ENCODE measurements at places on chromosomes 3 and 15.

- DNase-seq = peak; percentile 84
Observed at GRCh38 chr3:14289590-14290461, 111.2 kb downstream of the LSM3 start.

DNA sequence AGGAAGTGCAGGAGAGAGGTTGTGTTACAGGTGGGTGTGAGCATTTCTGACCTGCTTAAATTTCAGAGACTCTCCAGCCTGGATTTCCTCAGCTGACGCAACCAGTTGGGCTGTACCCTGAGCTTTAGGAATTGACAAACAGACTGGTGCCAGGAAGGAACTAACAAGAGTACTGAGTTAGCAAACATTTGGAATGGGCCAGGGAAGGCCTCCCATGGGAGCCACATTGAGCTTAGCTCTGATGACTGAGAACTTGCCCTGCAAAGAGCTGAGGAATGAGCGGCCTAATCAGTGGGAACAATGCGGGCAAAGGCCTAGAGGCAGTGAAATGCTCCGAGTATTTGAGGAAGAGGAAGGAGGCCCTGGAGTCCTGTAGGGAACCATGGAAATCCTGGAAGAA lies 254.2 kb downstream of the FEZF2 start:
- no peak for DNase-seq

GRCh38 chr15:67521783-67522568 lies 1.0 kb downstream of the C15orf61 start:
- DNase-seq = no peak

- DNase-seq = no peak
Observed at GRCh38 chr3:123096126-123096525, 29.3 kb downstream of the PDIA5 start.

DNA sequence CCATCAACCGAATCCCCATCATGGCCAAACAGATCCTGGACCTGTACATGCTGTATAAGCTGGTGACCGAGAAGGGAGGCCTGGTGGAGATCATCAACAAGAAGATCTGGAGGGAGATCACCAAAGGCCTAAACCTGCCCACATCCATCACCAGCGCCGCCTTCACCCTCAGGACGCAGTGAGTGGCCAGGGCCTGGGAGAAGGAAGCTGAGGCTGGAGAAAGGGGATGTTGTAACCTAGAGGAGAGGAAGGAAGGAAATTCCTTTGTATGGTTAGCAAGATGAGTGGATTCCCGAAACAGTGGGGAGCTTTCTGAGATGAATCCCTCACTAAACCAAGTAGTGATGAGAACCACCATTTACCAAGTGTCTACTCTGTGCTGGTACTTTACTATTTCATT lies 25.8 kb upstream of the CLK3 start:
- no peak for DNase-seq

DNA sequence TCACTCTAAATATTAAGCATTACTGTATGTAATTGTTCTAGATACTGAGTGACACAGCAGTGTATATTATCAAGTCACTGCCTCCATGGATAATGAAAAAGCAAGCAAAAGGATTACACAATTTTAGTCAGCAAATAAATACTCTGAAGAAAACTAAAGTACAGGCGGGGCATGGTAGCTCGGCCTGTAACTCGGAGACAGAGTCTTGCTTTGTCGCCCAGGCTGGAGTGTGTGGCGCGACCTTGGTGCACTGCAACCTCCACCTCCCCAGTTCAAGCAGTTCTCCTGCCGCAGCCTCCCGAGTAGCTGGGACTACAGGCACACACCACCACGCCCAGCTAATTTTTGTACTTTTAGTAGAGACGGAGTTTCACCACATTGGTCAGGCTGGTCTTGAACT lies 32.7 kb downstream of the RBM6 start:
- DNase-seq = no peak

DNA sequence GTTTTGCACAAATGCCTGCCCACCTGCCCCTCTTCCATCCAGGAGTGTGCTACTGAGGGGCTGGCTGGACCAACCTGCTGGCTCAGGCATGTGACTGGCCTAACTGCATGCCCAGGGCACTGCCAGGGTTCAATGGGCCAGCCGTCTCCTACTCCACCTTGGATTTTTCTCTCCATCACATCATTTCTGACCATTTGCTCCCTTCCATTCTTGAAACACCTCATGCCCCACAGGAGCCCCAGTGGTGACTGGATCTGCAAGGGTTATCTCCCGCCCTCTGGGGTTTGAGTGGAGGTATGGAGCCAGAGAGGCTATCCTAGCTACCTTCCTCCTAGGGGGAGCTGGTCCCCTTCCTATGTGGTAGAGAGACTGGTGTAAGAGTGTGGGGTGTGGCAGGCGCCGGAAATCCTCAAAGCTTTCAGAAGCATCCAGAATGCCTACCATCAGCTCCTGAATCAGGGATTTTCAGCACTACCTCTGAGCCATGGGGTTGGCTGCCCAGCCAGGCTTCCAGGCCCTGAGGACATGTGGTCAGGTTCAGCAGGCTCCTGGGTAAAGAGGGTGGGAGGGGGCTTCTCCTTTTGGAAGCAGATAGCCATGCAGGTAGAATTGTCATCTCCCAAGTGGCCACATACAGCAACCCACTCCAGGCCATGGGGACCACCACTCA lies 2.9 kb upstream of the MANF start:
- DNase-seq = no peak

DNA sequence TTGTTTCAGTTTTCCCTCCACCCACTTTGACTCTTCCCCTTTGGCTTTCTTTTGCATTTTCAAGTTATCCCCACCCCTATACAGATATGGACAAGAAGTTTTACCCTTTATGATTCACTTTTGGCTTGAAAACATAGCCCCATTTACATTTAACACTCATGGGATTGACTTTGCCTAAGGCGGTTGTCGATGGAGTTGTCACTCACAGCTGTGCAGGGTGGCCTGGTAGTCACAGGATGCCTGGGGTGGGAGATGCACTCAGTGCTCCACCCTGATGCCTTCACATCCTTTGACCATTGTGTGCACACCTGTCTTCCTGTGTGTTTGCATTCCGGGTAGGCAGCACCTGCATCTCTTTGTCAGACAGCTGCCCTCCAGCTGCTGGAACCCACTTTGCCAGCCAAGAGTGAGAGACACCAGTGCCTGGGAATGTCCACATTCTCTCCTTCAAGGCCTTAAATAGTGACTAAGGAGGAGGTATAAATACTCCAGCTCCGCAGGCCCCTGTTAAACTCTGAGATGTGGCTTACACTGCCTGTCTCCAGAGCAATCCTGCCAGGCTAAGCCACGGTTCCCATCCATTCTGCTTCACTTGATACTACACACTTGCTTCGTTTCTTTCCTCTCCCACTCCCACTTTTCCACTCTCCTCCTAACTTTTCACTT lies 191.5 kb upstream of the SLC24A5 start:
- no peak for DNase-seq

- DNase-seq = no peak
Observed at GRCh38 chr3:139106013-139106932, 61.6 kb upstream of the PRR23C start.

DNA sequence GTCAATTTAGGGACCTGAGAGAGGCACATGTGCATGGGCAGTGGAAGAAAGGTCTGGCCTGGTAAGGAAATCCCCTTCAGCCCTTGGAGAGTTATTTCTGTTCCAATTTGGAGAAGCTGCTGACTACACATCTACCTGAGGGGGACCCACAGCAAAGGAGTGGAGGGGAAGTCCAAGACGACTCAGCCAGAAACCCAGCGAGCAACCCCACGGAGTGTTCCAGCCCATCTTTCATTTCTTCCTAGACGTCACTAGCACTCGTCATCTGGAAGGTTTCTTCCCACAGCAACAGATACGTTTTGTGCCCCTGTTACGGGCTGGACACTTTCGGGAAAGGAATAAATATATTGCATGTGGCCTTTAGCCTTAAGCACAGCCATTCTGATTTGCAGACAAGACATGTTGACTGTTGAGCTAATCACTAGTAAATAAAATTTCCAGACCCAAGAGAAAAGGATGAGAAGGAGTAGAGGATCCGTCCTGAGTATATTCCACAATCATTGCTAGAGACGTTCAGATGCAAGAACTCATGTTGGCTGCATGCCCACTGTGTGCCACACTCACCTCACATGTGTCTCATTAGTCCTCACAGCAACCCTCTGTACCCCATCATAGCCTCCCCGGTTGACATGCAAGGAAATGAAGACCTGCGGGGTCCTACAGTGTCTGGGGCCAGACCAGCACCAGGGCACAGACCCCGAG lies 7.8 kb upstream of the FAM174B start:
- DNase-seq = no peak

- DNase-seq = no peak
Observed at GRCh38 chr3:134093956-134094355, 64.2 kb upstream of the SLCO2A1 start.

GRCh38 chr3:53236112-53236841 lies 19.5 kb downstream of the TKT start:
- peak; percentile 58 for DNase-seq

GRCh38 chr3:71606582-71606981 lies 23.1 kb upstream of the FOXP1 start:
- no peak for DNase-seq

- no peak for DNase-seq
Observed at GRCh38 chr3:170180079-170180907, 1.2 kb downstream of the PHC3 start.

- DNase-seq = no peak
Observed at GRCh38 chr3:133899311-133899710, 3.6 kb upstream of the RAB6B start.
